ENCODE measurements at places on chromosomes 7 and 10.

- no peak for DNase-seq
These were observed 48.2 kb downstream of the EZH2 start for GRCh38 chr7:148835854-148836253.

GRCh38 chr7:100430493-100431285 is 1.1 kb downstream of the MEPCE start:
- peak; percentile 79 for DNase-seq

DNA sequence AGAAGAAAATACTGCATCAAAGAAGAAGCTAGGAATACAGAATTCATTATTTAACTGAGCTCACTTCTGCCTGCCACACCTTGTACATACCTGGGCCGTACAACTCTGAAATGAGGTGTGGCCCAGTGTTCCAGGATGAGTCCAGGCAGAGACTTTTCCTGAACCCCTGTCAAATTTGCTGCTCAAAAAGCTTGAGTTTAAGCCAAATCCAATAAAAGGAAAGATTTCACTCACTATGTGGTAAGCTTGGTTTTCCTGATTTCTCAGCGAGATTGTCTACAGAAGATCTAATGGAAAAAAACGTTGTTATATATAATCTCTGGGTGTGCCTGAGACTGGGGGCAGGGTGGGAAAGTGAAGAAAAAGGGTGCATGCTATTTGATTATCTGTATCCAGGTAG is 72.1 kb upstream of the EGFR start:
- no peak for DNase-seq

DNA sequence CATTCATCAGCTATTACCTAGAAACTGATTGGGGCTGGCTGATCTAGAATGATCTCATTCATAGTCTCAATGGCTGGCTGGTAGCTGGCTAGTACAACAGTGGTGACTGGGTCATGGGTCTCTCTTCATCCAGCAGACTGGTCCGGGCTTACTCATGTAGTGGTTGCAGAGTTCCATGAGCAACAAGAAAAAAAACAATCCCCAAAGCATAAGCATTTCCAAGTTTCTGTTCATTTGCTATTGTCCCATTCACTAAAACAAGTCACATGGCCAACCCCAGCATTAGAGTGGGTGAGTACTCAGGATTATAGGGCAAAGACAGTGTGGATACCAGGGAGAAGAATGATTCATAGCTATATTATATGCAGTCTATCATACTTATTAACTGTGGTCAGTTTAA is 85.2 kb upstream of the SEMA3C start:
- no peak for DNase-seq

- no peak for DNase-seq
These were observed 23.3 kb downstream of the OGDHL start for GRCh38 chr10:49738616-49739360.

DNA sequence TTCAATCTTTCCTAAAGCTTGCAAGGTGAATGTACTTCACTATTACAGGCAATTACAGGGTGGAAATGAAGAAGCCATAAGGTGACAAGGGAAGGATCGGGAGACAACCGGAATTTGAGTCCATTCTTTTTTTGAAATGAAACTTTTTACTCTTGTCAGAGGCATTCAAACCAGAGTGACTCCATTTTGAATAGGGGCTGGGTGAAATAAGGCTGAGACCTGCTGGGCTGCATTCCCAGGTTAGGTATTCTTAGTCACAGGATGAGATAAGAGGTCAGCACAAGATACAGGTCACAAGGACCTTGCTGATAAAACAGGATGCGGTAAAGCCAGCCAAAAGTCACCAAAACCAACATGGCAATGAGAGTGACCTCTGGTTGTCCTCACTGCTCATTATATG is 363.3 kb downstream of the TYW1 start:
- no peak for DNase-seq

- no peak for DNase-seq
These were observed 20.6 kb downstream of the CLRN3 start for GRCh38 chr10:127872011-127872761.

DNA sequence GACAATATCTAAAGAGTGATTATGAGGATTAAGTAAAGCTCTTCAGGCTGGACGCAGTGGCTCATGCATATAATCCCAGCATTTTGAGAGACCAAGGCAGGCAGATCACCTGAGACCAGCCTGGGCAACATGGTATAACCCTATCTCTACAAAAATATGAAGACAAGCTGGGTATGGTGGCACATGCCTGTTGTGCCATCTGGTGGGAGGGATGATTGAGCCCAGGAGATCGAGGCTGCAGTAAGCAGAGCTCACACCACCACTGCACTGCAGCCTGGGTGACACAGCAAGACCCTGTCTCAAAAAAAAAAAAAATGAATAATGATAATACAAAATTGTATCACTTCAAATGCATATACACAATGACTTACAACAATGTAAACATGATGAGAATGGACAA is 195.6 kb upstream of the AUTS2 start:
- DNase-seq = no peak

- no peak for DNase-seq
These were observed 64.9 kb upstream of the TAS2R16 start for GRCh38 chr7:123060446-123060845.

DNA sequence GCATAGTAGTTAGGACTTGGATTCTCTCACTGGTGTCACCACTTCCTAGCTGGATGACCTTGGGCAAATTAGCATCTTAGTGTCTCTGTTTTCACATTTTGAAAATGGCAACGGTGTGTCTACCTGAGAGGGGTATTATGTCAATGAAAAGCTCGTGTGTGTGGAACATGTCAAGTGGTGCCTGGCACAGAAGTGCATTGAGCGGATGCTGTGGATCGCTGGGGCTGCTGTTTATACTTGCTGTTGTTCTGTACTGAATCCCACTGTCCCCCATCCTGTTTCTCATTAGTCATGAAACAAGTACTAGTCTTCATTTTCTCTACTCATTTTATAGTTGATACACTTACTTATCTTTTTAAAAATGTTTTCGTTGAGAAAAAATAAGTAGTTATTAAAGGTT is 26.1 kb downstream of the RBM33 start:
- DNase-seq = no peak

GRCh38 chr7:157992511-157993160 is 595.0 kb downstream of the PTPRN2 start:
- no peak for DNase-seq

DNA sequence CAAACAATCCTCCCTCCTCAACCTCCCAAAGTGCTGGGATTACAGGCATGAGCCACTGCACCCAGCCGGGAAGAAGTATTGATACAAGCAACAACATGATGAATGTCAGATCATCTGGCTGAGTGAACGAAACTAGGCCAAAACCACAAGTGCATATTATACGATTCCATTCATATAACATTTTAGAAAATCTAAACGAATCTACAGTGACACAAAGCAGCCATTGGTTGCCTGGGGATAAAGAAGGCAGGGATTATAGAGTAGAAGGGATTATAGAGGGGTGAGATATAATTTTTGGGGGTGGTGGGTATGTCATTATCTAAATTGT is 11.5 kb upstream of the RHBDD2 start:
- no peak for DNase-seq

DNA sequence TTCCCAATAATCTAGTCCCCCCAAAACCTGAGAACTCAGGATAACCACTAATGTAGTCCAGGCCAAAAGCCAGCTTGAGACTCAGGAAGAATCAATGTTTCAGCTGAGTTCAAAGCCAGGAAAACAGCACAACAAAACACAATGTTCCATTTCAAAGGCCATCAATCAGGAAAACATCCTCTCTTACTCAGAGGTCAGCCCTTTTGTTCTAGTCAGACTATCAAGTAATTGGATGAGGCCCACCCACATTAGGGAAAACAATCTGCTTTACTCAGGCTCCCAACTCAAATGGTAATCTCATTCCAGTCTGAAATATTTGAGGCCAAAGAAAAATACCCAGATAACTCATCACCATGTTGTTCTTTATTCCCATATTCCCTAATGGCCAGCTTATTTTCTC is 152.2 kb downstream of the SDHAF3 start:
- DNase-seq = no peak

GRCh38 chr10:99532687-99533495 is at the start of gene NKX2-3:
Gene NKX2-3 (plus strand): TSS chr10:99532942. CDS start chr10:99533132, 190 bp downstream.
- peak; percentile 70 for DNase-seq

DNA sequence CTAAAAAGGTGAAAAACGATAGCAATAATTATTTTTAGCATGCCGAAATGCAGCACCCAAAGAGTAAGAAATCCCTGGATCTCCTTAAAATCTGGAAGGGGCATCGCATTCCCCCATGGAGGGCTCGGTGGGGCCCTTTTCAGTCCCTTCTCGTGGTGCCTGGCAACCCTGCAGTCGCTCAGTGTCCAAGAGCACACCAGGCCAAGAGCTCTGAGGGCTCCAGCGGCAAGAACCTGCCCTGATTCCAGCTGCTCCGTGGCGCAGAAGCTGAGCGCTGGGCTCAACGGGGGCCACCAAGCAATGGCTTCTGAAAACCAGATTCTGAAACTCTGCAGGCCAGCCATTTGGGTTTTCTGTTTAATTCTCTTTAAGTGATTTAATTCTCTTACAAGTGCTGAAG is 131.2 kb downstream of the PRKAG2 start:
- DNase-seq = no peak

DNA sequence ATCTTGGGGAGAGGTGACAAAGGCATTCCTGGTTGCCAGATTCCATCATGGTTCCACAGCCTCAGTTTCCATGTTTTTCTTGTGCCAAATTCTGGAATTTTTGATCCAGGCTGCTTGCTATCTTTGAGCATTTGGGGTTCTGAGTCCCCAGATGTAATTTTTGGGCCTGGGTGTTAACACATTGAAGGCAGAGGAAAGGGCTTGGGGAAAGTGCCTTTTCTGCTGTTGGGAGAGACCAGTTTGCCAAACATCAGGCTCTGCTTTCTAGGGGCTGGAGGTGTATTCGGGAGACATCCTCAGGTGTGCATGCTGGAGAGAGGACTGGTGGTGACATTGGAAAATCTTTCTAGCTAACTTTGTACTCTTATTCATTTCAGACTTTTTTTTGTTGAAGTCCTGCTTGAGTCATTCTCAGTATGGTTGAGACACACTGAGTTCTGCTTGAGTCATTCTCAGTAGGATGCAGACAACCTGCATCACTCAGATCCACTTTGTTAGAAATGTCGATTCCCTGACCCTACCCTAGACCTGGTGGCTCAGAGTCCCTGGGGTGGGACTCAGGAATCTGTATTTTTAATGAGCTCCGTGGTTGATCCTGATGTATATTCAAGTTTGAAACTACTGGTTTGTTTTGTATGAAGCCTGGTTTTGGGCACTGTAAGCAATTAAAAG is 101.0 kb downstream of the LRMDA start:
- DNase-seq = no peak

DNA sequence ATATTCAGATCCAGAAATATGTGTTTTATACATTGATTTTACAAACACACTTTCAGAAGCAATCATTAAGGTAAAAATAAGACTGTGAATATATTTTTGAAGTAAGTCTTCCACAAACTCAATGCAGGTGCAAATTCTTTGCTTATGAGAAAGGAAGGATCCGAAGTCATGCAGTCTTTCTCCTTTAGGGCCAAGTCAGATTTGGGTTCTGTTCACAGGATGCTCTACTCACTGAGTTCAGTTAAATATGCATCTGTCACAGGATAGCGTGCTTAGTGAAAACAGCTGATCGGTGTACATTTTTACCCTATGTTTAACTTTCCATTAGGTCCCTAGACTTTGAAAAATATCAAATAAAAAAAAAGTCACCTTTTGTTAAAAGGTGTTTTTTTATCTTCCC is 608.5 kb downstream of the PHTF2 start:
- DNase-seq = no peak

- DNase-seq = no peak
These were observed 9.7 kb downstream of the TECPR1 start for GRCh38 chr7:98242342-98242741.

GRCh38 chr10:90306187-90306586 is 551.7 kb downstream of the HTR7 start:
- no peak for DNase-seq

- no peak for DNase-seq
These were observed 127.7 kb downstream of the ATXN7L1 start for GRCh38 chr7:105748701-105749100.

DNA sequence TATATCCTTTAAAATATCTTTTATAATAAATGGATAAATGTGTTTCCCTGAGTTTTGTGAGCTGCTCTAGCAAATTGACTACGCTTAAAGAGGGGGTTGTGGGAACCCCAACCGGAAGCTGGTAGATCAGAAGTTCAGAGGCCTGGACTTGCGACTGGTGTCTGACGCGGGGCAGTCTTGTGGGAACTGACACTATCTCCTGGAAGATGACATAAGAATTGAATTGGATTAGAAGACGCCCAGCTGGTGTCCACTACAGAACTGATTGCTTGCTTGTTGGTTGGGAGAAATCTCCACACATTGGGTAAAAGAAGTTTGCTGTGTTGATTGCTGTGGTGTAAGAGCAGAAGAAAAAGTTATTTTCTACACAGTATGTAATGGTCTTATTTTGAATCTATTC is 51.1 kb upstream of the AHR start:
- DNase-seq = no peak

DNA sequence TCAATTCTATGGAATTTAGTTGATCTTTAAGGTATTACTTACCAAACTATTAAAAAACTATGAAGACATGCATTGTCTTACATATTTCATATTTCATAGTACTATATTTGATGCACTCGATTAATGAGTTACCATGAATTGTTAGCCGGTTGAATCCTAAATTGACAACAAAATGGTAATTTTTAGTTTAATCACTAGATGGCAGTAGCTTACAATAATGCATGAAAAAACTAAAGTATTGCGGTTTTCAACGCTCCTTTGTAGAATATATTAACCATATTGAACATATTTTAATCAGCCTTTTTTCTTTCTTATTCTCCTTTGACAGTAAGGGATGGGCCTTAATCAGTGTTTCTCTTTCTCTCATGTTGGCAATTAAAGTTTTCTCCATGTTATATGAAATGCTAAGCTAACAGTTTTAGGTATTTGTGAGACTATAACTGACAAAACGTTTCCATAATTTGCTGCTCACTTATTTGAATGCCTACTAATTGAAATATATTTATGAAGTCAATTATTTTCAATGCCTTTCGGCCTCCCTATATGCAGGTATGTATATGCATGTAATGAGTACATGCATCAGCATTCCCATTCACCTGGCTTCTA is 48.5 kb upstream of the ARL4A start:
- peak; percentile 65 for DNase-seq

- DNase-seq = no peak
These were observed 50.4 kb downstream of the RBM33 start for GRCh38 chr7:155694851-155695250.

DNA sequence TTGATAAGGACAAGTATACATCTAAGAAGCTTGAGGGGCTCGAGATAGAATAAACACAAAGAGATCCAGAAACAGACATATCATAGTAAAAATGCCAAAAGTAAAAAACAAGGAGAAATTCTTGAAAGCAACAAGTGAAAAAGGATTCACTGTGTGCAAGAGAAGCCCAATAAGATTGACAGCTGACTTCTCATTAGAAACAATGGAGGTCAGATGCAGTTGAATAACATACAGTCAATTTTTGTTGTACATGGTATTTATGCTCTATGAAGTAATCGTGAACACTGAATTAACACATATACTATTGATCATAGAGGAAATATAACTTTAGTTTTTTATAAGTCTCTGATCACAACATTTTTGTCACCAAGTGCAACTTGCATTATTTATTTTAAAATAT is 982.8 kb upstream of the SORCS1 start:
- DNase-seq = peak; percentile 1

Data from erythroblast (primary cell).